ENCODE measurements at places on chromosomes 1 and 21. TPM values are rescaled to one million over a fixed set of nuclear protein-coding genes. Genes with fewer than 3 reads are reported as not detected.
A peak's percentile ranks its signal among the peaks of the same experiment; 100 is the strongest.

C8A gene
- total RNA-seq = not detected

SLAMF6 gene
- 0.33 TPM for total RNA-seq

CHIA gene
- total RNA-seq = not detected

CTBS gene
- 8.1 TPM for total RNA-seq

TSSK3 gene
- total RNA-seq = 0.47 TPM

RYR2 gene
- total RNA-seq = 829 TPM

DNA sequence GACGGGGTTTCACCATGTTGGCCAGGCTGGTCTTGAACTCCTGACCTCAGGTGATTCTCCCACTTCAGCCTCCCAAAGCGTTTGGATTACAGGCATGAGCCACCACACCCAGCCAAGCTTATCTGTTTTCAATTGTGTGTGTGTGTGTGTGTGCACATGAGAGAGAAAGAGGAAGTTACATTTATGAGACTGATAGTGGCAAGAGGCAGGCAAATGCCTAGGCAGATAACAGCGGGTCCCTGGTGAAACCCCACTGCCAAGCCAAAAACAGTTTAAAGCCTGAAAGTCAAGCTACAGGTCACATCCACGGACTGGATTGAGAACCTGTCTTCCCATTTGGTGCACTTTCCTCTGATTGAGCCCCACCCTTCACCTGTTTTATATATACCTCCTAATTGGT, 35.1 kb upstream of the IFNGR2 start:
- DNase-seq = no peak

GRCh38 chr1:183137782-183138181, 48.3 kb upstream of the LAMC2 start:
- DNase-seq = no peak

DNA sequence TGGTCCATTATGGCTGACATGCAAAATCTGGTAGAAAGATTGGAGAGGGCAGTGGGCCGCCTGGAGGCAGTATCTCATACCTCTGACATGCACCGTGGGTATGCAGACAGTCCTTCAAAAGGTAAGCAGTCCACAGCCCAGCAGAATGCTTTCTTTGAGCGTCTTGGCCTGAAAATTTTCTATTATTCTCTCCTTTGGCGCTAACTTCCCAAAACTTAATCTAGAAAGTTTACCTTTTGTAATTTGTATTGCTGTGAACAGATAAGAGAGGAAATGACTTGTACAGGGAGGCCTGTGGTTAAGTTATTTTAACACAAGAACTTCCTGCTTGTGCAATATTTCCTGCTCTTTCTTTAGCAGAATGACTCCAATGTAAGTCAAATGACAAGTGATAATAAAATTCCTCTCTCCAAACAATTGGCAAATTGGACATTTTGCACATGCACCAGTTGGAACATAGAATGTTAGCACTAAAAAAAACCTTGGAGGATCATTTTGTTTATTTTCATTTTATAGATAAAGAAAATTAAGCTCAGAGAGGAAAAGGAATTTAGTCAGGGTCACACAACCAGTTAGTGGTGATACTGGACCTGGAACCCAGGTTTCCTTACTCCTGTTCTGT, 18.9 kb downstream of the CAP1 start:
- no peak for DNase-seq

- no peak for DNase-seq
Observed at GRCh38 chr21:28635541-28635940, 357.1 kb downstream of the LTN1 start.

DNA sequence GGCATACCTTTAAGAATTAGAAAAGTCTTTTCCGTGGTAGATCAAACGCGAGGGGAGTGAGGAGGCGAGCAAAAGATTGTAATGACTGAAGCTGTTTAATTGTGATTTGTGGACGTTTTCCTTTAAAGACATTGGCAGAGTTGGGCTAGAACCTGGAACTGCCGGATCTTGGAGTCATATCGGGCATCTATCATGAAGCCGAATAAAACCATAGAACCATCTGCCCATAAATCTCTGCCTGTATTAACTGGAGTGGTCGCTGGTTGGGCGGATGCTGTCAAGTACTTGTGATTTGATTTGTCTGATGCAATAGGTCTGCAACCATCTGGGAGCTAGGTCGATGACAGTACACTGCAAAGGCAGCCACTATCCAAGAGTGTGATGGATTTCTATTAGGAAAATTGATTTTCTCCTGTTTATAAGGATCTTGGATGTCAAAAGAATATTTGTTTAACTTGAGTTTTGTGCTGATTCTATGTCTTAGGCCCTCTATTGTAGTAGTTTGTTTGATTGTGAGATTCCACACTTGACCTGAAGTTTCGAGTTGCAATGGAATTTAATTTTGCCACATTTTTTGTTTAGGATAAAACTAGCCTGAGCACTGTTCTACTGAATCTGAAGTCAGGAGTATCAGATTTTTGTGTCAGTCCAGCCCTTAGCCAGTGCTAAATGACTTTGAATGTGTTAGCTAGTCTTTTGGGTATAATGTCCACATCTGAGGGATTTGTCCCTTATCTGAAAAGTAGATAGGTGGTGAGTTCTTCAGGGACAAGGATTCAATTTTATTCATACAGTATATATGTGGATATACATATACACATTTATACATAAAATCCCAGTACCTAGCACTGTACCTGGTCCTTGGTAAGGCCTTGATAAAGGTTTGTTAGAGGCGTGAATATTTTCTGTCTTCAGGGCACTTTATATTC, 1.2 kb downstream of the SARS1 start:
- DNase-seq = peak; percentile 27

- no peak for DNase-seq
Observed at GRCh38 chr1:77275194-77275593, 6.6 kb upstream of the AK5 start.

Data from heart right ventricle (tissue), 16 donors.